ELR (cell line): ENCODE measurements at places on chromosomes 11 and 22.

DNA sequence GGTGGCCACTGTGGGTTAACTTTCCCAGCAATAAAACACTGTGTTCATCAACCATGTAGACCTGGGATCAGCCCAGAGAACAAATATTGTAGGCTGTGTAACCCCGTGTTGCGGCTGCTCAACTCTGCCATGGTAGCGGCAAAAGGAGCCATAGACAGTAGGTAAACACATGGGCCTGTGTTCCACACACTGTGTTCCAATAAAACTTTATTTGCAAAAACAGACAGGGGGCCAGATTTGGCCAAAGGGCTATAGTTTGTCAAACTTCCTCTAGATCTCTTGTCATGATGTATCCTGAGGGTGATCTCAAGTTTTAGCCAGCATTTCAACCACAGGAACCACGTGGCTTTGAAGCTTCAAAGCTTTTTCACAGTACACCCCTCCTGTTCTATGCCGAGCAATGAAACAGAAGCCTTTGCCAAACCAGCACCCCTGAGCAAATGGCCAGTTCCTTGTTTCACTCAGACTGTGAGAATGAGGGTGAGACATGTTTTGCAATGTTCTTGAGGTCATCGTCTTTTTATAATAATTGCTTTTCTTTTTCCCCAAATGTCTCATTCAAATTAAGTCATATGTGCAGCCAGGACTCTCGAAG, 49.9 kb upstream of the FADD start:
- no peak for DNase-seq

GRCh38 chr11:74141241-74141695, 29.5 kb downstream of the C2CD3 start:
- peak; percentile 18 for DNase-seq

- DNase-seq, result no peak
Measured at GRCh38 chr11:64694821-64695365, 28.1 kb downstream of the NRXN2 start.

- no peak for DNase-seq
Measured at GRCh38 chr11:121696177-121696871, 243.6 kb upstream of the SORL1-AS1 start.
